ENCODE measurements at places on chromosomes 13 and 19.

- DNase-seq: peak; percentile 89
These were observed 15.1 kb downstream of the CCDC97 start for GRCh38 chr19:41324921-41325639.

GRCh38 chr19:16444269-16444600, 27.5 kb downstream of the EPS15L1 start:
- DNase-seq: no peak

GRCh38 chr13:45300190-45300985, 40.6 kb downstream of the TPT1 start:
- DNase-seq: no peak

DNA sequence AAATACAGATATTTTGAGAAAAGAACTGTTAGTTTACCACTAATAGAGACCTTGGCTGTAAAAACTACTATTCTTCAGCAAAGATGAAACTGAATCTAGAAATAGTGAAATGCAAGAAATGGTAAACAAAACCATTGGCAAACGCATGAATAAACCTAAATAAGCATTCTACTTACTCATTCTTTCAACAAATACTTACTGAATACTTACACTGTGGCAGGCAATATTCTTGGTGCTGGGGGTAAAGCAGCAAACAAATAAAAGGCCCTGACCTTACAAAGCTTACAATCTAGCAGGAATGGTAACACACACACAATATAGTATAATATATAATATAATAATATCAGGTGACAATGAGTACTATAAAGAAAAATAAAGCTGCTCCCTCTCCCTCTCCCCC, 38.7 kb downstream of the KATNAL1 start:
- DNase-seq: no peak

DNA sequence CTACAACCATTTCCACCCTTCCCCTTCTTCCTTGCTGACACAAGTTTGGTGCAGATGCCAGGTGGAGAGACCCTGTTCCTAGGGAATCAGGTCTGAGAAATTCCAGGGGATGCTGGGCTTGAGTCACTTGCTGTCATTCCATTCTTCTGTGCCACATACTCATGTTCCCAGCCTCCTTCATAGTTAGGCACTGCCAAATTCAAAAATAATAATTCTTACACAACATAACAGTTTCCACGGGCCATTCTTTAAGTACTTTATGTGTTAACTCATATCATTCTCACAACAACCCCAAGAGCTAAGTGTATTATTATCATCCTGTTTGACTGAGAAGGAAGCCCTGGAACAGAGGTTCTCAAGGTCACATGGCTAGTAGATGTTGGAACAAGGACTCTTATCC, 27.1 kb upstream of the POMP start:
- no peak for DNase-seq

DNA sequence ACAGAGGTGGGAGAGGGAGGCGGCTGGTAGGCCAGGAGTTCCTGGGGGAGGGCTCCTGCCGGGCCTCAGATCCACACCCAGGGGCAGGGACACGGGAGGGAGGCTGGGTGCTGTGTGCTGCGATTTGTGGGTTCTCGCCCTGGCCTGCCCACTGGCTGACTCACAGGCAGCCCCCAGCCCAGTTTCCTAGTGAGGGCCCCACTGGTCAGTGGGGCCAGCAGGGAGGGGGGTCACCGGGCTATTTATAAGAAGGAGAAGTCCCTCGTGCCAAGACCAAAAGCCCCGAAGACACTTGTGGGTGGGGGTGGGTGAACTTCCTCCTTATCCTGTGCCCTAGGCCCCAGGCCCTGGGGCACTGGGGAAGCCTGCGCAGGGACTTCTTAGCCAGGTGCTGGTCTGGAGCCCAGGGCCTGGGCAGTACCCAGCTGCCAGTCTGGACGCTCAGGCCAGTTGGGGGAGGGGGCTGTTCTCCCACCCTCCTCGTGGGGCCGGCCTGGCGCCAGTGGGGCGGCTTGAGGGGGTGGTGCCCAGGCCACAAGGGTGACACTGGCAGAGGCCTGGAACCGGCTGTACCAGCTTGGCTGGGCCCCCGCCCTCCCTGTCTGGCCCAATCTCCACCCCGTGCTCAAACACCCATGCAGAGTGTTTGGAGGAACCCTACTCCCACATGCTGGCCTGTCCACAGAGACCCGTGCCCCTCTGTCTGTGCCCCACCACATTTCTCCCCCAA, 5.0 kb upstream of the JUNB start:
- DNase-seq: no peak

GRCh38 chr13:91303031-91303430, 44.5 kb upstream of the MIR17HG start:
- DNase-seq: no peak

- no peak for DNase-seq
These were observed 22.1 kb downstream of the CD70 start for GRCh38 chr19:6568816-6569215.

DNA sequence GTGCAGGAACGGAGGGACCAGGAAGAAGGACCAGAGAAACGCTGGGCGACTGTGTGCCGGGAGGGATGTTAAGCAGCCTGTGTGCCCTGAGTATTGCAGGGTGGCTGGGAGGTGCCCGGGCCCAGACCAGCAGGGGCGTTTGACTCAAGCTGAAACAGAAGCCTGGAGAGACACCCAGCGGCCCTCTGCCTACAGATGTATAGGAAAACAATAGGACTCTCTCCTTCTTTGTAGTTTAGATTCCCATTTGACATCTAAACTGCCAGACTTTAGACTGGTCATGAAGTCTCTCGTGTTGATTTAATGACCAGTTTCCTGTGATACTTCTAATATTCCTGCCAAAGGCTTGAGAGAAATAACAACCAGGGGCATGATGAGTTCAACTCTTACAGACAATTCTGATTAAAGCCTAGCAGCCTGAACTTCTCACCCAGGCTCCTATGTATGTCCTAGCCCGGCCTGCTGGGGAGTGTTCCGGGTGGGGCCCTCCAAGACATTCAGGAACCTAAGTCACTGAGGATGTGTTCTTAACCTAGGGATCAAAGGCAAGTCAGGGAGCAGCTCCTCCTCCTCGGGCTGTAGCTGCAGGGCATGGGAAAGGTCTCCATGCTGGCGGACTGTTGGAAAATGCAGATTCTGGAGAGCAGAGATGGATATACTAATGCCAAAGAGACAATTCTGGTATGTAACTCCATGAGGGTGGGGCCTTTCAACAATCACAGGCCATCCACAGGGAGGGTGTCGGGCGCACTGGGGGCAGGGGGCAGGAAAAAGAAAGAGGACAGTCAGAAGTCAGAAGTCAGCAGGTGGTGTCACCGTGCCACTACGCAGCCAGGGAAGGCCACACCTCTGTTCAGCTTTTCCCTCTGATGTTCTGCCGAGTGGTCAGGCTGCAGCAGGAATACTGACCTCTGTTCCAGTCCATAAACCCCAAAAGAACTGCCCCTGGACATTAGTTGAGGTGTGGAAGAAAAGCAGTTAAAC, 131.8 kb downstream of the STARD13 start:
- DNase-seq: no peak

DNA sequence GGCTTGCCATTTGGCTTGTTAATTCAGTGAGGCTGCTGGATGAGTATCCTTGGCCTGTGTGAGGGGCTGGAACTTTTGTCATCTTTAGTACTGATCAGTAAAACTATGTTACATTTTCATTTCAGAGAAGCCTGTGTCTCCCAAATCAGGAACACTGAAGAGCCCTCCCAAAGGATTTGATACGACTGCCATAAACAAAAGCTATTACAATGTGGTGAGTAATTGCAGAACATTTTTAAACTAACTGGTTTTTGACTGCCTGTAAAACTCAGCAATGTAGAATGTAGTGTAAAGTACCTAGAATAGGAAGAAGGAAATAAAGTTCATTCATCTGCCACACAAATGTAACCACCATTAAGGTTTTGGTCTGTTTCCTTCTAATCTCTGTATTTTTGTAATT, 87.4 kb upstream of the TEX29 start:
- DNase-seq: no peak

GRCh38 chr19:55376241-55376933, at the start of gene TMEM190:
Gene TMEM190, plus strand, starts transcription at chr19:55376826. Its CDS starts 28 bp downstream, at chr19:55376854.
- no peak for DNase-seq

GRCh38 chr13:111006506-111007031, 91.7 kb upstream of the ANKRD10 start:
- DNase-seq: peak; percentile 32

DNA sequence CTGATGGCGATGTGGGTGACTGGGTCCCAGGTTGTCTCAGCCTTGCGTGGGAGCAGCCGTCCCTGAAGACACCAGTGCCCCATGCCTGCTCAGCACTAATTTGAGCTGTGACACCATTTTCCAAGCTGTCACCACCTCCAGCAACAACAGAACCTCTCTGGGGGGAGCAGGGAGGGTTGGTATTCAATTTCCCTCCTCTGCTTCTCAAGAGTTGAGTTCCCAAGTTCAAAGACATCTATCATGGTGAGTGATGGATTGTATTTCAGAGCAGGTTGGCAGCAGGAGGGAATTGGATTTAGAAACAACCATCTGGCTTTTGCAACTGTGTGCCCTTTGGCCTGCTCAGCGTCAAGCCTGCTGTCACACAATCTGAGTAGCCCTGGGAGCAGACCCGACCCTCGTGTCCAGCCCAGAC, 46.9 kb upstream of the UQCRFS1 start:
- no peak for DNase-seq

- no peak for DNase-seq
These were observed 79.5 kb downstream of the RUBCNL start for GRCh38 chr13:46307554-46307953.

DNA sequence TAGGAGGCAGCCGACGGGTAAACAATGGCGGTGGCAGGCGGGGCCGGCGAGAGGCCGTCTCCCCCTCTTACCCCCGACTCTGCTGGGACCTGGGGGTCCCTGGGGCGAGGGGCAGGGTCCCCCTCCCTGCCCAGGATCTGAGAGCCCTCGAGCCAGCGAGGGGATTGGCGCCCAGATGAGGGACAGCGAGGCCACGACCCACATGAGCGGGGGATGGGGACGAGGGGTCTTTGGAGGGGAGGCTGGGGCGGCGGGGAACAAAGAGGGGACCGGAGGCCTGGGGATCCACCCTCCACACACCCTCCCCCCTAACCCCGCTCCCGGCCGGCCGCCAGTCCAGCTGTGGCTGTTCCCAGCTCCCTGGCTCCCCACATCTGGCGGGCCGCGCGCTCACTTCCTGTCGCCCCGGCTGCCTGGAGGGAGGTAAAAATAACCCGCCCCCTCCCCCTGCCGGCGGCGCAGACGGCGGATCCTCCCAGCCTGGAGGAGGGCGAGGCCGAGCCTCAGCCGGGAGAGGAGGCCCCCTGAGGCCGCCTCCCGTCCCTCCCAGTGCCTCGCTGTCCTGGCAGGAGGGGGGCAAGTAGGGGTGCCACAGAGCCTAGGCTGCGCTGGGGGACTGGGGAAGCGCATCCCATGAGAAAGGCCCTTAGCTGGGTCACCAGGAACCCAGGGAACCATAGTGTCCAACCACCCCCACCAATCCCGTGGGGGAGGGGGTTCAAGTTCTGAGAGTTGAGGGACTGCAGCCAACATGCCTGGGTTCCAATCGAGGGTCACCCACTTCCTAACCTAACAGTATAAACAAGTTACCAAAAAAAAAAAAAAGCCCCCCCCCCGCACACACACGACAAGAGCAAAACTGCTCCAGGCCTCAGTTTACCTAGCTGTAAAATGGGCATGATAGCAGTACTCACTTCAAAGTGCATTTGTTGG, 29.3 kb upstream of the NANOS3 start:
- DNase-seq: peak; percentile 93

- no peak for DNase-seq
These were observed 44.7 kb downstream of the SMARCA4 start for GRCh38 chr19:11005521-11005920.

- no peak for DNase-seq
These were observed 16.9 kb downstream of the DCLK1 start for GRCh38 chr13:36114233-36114632.

DNA sequence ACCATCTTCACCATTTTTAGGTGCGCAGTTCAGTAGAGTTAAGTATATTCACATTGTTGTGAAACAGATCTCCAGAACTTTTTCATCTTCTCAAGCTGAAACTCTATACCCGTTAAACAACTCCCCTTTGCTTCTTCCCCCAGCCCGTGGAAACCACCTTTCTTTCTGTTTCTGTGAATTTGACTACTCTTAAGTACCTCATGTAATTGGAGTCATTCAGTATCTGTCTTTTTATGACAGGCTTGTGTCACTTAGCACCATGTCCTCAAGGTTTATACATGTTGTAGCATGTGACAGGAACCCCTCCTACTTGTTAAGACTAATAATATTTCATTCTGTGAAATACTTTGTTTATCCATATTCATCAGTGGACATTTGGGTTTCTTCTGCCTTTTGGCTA, 52.8 kb downstream of the TNFRSF19 start:
- no peak for DNase-seq

GRCh38 chr19:2290441-2291184, 8.6 kb upstream of the PEAK3 start:
- no peak for DNase-seq

GRCh38 chr13:114115796-114116195, 16.6 kb downstream of the RASA3 start:
- no peak for DNase-seq

GRCh38 chr13:41213316-41213715, 18.9 kb upstream of the KBTBD7 start:
- DNase-seq: no peak

DNA sequence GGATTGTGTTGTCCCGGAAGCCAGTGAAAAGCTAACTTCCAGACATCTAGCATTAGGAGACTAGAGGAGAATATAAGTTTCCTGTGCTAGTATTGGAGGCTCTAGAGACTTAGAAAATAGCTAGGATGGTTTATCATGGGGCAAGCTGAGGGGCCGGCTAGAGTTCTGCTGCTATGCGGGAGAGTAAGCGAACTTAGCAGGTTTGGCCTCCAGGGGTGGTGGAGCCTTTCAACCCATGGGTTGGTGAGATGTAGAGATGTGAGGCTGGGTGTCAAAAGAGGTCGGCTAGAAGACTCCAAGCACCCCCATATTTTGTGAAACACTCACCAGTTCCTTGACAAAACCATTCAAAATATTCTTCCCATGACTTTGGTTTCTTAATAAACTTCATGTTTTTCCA, 4.4 kb downstream of the SULT2A1 start:
- no peak for DNase-seq

DNA sequence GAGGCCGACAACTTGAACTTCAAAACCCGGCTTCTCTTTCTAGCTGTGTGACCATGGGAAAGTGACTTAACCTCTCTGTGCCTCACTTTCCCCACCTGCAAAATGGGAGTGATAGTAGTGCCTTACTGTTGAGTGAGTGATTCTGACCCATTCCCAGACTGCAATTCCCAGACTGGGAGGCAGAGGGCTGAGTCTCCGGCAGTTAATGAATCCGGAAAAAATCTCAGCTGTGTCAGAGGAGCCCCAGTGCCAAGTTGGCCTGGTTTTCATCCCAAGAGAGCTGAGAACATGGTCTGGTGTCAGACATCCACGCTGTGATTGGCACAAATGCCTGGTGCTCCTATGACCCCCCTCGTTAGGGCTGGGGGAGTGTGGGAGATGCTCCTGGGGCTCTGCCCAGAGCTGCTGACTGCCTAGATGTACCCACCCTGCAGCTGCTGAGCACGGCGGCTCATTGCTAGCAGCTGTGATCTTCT, 50.0 kb downstream of the PIN1 start:
- no peak for DNase-seq

DNA sequence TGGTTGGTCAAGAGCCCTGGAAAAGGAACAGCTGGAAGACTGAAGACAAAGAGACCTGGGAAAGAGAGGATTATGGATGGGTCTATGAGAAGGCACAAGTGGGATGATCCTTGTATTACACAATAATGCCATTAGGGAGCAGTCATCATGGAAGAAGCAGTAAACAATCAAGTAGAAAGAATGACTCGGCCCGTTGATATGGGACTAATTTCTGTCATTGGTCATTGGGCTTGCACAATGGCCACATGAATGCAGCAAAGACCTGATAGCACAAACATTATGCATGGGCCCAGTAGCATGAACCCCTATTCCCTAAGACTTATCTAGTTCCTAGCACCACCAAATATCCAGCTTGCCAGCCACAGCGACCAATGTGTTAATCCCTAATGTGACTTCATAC, 390.3 kb upstream of the ZNF507 start:
- DNase-seq: no peak

All from H4 (cell line).